ENCODE measurements at places on chromosomes 7 and 10.

- DNase-seq: no peak
Measured at GRCh38 chr7:151600331-151600730, 80.6 kb upstream of the RHEB start.

DNA sequence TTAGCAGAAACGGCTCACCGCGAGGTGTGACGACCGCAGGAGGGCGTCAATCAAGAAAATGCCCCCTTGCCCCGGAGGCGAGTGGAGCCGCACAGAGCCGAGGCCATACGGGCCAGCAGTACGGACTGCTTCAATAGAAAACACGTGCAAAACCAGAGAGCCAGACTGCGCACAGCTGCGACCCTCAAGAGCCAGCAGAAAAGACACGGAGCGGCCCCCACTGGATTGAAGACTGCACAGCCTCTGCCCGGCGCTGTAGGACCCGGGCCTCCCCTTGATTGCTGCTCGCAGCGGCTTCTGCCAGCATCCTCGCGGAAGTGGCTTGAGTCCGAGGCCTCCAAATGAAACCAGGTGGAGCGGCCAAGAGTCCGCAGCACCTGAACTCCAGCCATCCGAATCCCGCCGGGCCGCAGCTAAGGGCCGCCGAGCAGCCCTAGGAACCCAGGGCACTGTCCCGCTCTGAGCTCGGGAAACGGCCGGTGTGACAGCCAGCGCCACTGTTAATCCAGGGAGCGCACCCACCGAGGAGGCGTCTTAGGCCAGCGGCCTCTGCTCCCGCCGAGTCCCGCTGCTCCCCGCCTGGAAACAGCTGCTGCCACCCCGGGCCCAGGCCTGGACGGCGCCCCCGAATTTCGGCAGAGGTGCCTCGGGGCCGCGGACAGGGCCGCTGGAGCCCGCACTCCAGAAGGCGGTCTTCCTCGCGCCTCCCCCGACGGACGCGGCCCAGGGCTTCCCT is 660 bp upstream of the HHEX start:
- no peak for DNase-seq

DNA sequence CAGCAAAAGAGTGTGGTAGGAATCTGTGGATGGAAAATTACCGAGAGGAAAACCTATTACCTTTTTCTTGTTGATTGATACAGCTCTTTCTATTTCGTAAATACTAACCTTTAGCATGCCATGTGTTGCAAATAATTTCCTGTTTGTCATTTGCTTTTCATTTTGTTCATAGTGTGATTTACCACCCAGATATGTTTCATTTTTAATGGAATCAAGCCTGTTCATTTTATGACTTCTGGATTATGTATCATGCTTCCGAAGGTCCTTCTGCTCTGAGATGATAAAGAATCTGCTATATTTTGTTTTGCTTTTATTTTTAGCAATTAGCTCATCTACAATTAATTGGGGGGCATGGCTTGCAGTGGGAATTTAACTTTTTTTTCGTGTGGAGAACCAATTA is 46.5 kb downstream of the INPP5F start:
- DNase-seq: no peak

- DNase-seq: no peak
Measured at GRCh38 chr7:95993380-95993779, 221.0 kb downstream of the DYNC1I1 start.

GRCh38 chr7:1388703-1389335 is 70.5 kb downstream of the MICALL2 start:
- DNase-seq: no peak

GRCh38 chr7:101952355-101953247 is 135.2 kb downstream of the CUX1 start:
- no peak for DNase-seq

DNA sequence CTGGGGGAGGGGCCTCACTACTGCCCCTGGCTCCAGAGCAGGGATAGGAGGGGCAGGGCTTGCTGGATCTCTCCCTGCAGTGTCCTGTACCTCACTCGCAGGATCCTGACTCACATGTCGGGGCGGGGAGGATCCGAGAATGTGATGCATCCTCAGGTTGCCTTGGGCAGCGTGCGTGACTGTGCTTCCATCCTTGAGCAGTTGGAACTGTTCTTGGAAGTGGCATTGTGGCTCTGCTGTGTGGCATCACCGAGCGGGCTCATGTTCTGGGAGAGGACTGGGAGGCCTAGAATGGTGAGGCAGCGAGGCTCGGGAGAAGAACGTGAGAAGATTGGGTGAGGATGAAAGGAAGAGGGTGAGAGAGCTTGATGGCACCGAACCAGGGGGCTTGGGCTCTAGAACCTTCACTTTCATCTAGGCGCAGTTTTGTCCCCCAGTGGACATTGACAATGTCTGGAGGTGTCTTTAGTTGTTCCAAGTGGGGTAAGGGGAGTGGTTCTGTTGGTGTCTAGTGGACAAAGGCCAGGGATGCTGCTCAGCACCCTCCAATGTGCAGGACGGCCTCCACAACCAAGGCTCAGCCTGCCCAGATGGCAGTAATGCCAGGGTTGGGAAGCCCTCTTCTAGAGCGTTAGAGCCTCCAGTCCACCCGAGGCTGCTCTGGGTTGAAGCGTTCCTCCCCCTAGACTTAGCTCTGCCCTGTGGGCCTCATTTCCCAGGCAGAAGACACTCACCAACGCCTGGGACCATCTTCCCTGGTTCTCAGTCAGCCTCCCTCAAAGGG is 8.4 kb downstream of the RARRES2 start:
- DNase-seq: no peak

- DNase-seq: no peak
Measured at GRCh38 chr7:18278316-18278715, 217.2 kb upstream of the HDAC9 start.

DNA sequence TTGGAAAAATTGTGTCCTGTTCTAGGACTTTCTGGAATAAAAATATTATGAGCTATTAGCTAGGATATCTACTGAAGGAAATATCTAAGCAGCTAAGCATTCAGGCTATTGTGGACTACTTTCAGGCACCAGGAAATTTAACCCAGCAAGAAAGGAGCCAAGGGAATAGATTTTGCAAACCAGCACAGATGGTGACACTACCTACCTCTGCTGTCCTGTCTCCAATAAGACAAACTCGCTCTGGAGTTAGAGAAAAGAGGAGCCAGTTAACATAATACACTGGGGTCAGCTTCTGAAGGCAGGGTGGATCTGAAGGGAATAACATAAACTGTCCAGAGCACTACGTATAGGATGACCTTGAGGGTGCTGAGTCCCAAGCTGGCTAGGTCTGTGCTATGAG is 223.7 kb upstream of the PRSS58 start:
- no peak for DNase-seq

- peak; percentile 15 for DNase-seq
Measured at GRCh38 chr7:93442478-93443224, 131.9 kb downstream of the CALCR start.

DNA sequence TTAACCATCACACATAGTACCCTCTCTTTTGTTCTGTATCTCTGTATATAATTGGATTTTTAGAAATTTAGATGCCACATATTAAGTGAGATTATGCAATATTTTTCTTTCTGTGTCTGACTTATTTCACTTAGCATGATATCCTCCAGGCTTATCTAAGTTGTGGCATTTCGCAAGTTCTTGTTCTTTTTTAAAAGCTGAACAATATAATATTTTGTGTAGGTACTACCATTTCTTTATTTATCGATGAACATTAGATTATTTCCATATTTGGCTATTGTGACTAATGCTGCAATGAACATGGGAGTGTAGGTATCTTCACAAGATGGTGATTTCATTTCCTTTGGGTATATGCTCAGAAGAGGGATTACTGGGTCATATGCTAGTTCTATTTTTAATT is 295.0 kb downstream of the SUGCT start:
- DNase-seq: no peak

DNA sequence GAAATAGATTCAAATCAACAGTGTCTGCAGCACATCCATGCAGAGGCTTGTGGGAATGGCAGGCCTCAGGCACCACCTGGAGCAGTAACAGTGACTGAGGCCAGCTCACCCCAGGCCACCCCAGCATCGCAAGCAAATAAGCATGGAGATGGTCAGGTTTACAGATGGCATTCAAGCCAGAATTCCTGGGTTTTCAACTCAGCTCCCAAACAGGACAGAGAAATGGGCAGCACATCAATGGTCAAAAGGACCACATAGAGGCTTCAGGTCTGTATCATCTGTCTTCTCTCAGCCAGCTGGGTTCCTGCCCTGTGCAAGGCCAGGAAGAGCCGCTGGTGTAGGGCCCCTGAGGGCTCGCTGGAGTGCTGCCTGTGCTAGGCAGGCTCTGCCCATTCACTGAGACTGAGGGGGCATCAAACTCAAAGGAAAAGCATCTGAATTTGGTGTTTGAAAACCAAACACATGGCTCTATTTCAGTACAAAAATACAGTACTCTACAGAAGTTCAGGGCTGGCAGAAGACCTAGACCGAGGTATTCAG is 112.5 kb downstream of the KMT2E start:
- DNase-seq: no peak

- DNase-seq: no peak
Measured at GRCh38 chr7:101863598-101863997, 46.2 kb downstream of the CUX1 start.

- DNase-seq: no peak
Measured at GRCh38 chr7:131039836-131040235, 287.8 kb upstream of the MKLN1 start.

DNA sequence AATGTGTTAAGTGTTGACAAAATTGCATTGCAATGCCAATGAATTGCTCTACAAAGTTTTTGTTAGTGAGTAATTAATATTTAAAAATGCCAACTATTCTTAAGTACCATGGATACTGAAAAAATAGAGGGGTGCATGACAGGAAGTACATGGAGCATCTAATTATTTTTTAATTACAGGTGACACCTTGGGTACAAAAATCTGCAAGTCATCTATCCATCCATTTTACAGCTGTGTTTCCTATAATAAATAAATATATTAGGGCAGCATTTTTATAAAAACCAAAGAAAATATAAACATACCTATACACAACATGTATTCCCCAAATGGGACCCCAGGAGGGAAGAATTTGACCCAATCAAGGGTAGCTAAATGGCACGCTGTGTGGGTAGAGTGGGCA is 304.6 kb downstream of the XPNPEP1 start:
- DNase-seq: no peak

- DNase-seq: no peak
Measured at GRCh38 chr7:135980665-135981180, 3.6 kb upstream of the MTPN start.

- DNase-seq: no peak
Measured at GRCh38 chr10:120641695-120642094, 184.7 kb downstream of the PLPP4 start.

- DNase-seq: no peak
Measured at GRCh38 chr7:47185839-47186238, 396.1 kb downstream of the TNS3 start.

DNA sequence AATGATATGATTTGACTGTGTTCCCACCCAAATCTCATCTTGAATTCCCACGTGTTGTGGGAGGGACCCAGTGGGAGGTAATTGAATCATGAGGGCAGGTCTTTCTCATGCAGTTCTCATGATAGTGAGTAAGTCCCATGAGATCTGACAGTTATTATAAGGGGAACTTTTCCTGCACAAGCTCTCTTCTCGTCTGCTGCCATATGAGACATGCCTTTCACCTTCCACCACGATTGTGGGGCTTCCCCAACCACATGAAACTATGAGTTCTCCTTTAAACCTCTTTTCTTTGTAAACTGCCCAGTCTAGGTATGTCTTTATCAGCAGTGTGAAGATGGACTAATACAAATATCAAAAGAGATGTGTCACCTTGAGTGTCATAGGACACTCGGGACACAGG is 502.7 kb upstream of the PODXL start:
- DNase-seq: no peak

- no peak for DNase-seq
Measured at GRCh38 chr7:26091933-26092332, 60.1 kb upstream of the NFE2L3 start.

- DNase-seq: no peak
Measured at GRCh38 chr7:129785685-129786514, 166.9 kb downstream of the UBE2H start.

DNA sequence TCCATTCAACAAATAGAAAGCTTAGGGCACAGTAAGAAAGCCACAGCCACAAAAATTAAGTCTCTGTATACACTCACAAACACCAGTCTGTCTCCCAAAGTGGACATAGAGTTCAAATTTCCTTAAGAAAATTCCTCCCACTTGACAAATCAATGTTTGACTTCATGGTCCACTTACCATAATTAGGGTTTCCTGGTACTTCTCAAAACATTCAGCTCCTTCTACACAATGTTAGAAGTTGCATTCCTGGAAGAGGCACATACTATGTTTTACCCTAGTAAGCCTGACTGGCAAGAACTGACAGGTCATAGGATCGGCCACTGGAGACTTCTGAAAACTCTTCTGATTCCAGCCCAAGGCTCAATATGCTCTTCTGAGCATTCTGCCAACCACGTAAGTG is 70.5 kb downstream of the CPXM2 start:
- no peak for DNase-seq

GRCh38 chr7:127035203-127035849 is 217.4 kb downstream of the GRM8 start:
- no peak for DNase-seq
